HepG2 (cell line): ENCODE measurements at places on chromosomes 16 and 17. TPM values are rescaled to one million over a fixed set of nuclear protein-coding genes. Genes with fewer than 3 reads are reported as not detected.

Gene CCL17
- not detected in 2 replicates for total RNA-seq

Gene ACSM2A
- total RNA-seq = 10.6 and 16.3 TPM in 2 replicates

Gene FOXL1
- total RNA-seq = not detected in 2 replicates

Gene GFAP
- total RNA-seq = 0.11 and 0.35 TPM in 2 replicates

DNA sequence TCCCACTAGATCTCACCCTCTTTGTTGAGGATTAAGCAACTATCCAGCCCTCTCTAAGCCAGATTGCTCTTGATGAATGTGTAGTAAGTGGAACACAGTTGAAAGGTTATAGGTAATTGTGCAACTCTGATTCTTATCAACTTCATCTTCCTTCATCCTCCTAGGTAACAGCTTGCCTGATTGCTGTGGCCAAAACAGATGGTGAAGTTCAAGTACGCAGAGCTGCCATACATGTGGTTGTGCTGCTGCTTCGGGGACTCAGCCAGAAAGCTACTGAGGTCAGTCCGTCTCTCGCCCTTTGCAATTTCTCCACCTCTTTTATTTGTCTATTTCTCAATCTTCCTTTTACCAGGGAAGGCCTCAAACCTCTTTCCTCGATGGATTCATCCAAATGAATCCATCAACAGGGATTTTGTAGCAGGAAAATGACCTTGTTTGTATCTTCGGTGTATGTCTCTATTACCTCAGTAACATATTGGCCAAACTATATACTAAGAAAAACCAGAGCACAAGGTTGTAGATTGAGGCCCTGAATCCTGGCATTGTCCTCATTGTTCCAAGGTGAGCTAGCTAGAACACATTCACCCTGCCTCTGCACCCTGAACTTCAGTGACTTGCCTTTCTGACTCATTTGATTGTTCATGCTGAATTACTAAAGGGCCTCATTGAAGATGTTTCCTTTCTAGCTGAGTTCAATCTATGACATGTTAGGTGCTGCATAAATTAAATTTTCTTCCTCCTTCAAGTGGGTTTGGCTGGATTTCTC lies 65.1 kb upstream of the HAS3 start:
- H3K4me1 ChIP-seq = peaks cover 23% of the 10 kb centered on the region
- H3K4me3 ChIP-seq = no peak overlapping the region
- H3K27me3 ChIP-seq = no peaks in the 10 kb centered on the region
- DNase-seq = peak; percentile 89

GRCh38 chr16:78436846-78437245 lies 337.4 kb downstream of the WWOX start:
- no peaks in the 10 kb centered on the region for H3K36me3 ChIP-seq
- H3K4me1 ChIP-seq = peaks cover 8% of the 10 kb centered on the region
- H3K27me3 ChIP-seq = no peaks in the 10 kb centered on the region
- H3K4me3 ChIP-seq = no peak overlapping the region
- DNase-seq = no peak
- H3K27ac ChIP-seq = no peak overlapping the region
